ENCODE measurements at places on chromosomes 6 and 20.

- no peak for DNase-seq
Measured at GRCh38 chr20:63966944-63967322, 2.8 kb downstream of the ZNF512B start.

- peak; percentile 44 for DNase-seq
Measured at GRCh38 chr20:23350904-23351838, 580 bp downstream of the NXT1 start.

GRCh38 chr6:74044417-74045096 is 348.6 kb downstream of the CD109 start:
- no peak for DNase-seq

DNA sequence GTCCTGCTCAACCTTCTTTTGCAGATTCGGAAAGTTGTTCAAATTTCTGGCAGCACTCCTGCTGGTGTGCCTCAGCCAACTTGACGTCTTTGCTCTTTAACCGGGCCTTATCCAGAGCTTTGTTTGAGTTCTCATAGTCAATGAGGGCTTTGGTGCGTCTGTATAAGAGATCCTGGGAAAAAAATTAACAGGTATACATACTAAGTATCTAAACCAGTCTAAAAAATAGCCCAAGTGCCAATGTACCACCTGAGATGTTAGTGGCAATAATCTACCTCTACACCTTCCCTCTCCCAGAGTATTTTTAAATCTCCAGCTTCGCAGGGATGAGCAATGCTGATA is 21.1 kb downstream of the SNX5 start:
- DNase-seq, result no peak

- DNase-seq, result no peak
Measured at GRCh38 chr20:55159230-55159629, 683.8 kb downstream of the DOK5 start.

DNA sequence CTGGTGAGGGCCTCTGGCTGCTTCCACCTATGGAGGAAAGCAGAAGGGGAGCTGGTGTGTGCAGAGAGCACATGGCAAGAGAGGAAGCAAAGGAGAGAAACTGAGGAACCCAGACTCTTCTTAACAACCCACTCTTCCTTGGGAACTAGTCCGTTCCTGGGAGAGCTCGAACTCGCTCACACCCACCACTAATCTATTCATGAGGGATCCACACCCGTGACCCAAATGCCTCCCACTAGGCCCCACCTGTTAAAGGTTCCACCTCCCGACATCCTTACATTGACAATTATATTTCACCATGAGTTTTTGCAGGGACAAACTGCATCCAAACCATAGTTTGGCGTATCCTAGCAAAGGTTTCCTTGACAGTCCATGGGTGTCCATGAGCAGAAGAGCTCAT is 123.2 kb downstream of the TBC1D7 start:
- DNase-seq, result no peak

DNA sequence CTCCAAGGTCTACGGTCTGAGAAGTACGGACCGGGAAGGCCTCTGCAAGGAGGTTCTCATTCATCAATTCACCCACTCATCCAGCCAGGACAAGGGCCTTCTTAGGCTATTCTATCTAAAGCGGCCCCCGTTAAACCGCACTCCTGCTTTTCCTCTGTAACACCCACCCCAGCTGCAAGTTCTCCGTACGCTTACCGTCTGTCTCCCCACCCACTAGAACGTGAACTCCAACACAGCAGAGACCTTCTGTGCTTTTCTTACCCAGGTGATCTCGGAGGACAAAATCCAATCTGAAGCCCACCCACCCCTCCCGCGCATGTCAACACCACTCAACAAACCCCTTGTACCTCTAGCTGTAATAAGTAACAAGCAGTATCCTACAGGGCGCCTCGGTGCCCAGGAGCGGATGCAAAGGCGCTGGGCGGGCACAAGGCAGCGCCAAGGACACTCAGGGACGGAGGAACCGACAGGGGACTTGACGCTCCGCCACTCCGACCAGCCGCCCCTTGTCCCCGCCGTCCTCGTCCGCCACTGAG is 351 bp downstream of the AURKA start:
- no peak for DNase-seq

DNA sequence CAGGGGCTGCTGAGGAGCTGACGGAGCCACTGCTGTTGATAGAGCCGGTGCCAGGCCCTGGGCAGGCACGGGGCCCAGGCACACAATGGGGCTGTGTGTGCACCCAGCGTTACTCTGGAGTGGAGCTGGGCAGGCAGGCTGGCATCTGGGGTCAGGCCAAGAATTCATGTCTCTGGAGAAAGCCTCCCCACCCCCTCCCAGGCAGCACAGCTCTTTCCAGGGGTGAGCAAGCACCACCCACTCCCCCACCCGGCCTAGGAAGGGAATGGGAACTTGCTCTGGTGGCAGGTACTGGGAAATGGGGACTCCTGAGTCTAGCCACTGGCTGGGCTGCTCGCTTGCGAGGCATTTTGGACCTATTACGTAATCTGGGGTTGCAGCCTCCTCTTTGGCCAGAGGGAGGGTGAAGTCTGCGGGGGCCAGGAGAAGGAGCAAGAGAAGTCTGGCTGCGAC is 22.7 kb downstream of the TFEB start:
- no peak for DNase-seq

DNA sequence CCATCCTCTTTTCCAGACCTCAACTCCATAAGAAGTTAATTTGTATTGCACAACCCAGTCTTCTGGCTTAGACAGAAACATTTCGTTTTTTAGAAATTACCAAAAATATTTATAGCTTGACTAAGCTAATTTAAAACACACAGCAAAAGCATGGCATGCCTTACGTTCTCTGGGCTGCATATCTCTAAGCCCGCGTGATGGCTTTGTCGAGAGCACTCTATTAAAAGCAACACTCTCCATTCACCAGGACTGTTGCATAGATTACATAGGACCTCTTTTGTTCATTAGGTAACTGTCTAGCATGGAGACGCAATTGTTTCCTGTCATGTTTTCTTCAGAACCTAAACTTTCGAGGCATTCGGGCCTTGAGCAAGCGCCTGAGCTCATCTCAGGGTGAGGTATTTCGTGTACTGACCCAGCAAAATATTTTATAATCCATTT is 104.5 kb downstream of the IBTK start:
- no peak for DNase-seq

GRCh38 chr6:71248306-71248765 is 40.3 kb upstream of the OGFRL1 start:
- no peak for DNase-seq

All from activated effector memory CD4-positive, alpha-beta T cell treated with Interleukin-2 at 50 U/mL for 16 hours (primary cell).